Glomerular endothelial cell (primary cell): ENCODE measurements at places on chromosomes 5 and 9. TPM values are rescaled to one million over a fixed set of nuclear protein-coding genes. Genes with fewer than 3 reads are reported as not detected.

The HMMR gene
- 3.7 and 8.6 TPM in 2 replicates for total RNA-seq

DNA sequence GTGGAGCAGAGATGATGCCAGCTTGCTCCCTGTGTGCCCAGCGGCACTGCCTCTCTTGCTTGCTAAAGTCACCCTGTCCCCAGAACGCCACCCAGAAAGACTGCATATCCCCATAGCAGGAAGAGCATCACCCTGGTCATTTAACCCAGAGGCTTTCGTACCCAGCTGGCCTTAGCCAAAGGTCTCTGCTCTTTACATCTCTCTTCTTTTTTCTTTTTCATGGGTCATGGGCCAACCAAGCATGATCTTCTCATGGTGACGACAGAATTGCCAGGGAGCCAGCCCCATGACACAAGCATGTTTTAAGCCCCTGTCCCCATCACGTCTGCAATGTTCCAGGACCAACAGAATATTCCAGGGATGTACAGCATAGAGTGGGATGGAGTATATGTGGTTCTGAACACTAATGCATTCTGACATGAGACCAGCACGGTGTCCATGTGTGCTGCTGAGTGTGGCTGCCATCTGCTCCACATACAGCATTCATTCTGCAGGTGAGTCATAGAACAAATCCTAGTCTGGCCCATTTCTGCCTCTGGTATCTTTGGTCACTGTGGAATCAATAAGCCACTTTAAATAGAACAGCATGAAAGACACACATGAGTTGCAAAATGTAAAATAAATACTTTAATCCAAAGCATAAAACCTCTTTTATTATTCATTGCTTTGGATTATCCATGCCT is 203.0 kb downstream of the MED10 start:
- DNase-seq, result no peak

DNA sequence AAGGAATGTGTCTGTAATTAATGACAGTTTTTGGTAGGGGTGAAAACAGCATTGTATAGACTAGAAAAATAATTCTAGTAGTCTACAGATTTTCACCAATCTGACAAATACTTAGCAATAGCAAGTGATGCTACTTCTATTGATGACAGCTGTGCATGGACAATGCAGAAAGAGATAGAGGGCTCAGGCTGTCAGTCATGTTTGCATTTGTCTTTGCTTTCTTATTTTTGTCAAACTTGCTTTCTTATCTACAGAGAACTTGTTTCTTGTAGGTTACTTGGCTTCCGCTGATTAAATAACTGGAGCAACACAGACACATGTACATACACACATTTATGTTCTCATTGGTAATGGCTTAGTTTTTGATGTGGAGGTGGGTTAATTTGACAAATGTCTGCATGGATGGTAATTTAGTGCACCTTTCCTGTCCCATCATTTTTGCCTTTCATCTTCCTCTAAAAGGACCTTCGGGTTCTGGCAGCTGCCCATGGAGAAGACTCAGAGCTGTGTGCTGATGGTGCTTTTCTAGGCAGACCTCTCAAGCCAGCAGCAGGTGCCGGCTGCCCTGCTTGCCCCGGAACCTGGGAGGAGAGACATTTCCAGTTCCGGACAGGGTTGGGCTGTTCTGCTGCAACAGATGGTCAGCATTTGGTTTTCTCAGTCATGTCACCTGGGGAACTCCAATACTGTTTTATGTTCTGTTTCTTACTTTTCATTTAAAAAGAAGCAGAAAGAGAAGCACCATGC is 28.8 kb downstream of the CAMK4 start:
- no peak for DNase-seq

DNA sequence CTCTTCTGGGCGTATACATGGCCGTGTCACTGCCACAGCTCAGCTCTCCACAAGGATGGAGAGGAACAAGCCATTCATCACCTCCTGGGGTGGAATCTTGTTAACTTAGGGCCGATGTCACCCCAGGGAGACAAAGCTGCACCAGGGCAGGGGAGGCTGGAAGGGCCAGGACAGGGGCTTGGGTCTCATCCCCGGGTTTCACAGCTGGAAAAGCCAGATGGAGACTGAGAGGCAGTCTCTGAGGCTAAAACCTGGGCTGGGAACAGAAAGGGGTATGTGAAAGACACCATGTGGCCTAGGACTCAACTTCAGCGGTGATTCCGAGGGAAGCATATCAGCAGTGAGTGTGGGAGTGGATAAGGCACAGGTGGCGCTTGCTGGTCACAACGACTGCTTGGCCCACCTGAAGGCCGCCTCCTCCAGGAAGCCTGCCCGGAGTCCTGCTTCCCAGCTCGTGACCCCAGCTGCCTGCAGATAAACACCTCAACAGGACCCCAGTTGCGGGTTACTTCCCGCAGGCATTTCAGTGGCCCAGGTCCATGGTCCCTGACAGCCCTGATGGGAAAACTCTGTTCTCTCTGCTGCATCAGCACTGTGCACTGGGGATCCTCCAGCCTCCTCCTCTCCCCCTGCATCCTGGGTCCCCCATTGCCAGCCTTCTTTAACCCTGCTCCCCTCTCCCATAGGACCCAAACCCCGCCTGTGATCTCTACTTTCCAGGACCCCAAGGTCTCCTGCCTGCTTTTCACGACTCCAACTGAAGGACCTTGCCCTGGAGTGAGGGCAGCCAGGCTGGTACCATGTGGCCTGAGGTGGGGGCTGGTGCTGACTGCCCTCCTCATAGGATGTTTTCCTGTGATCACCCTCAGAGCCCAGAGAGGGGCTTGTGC is 51.7 kb upstream of the FCN1 start:
- DNase-seq, result no peak

The CRHBP gene
- total RNA-seq, result 0.58 and 3.4 TPM in 2 replicates

- no peak for DNase-seq
Measured at GRCh38 chr9:68876273-68876672, 137.6 kb downstream of the PRKACG start.
